ENCODE measurements at places on chromosomes 2 and 18.

DNA sequence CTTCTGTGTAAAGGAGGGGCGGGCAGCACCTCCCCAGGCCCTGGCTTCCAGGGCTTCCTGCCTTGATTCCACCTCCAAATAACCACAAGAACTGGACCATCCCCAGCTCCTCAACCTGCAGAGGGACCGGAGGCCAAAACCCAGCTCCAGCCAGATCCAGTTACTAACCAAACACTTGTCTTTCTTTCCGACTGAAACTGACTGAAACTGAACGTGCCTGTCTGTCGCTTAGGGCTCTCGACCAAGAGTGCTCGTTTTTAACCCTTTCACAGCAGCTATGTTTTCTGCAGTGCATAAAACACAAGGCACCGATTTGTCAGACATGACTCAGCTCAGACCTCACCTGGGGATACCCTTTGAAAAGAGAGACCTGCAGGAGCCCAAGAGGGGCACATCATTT lies 249.9 kb upstream of the SIX2 start:
- no peak for DNase-seq

- no peak for DNase-seq
Observed at GRCh38 chr2:240172071-240172895, 31.8 kb upstream of the OTOS start.

DNA sequence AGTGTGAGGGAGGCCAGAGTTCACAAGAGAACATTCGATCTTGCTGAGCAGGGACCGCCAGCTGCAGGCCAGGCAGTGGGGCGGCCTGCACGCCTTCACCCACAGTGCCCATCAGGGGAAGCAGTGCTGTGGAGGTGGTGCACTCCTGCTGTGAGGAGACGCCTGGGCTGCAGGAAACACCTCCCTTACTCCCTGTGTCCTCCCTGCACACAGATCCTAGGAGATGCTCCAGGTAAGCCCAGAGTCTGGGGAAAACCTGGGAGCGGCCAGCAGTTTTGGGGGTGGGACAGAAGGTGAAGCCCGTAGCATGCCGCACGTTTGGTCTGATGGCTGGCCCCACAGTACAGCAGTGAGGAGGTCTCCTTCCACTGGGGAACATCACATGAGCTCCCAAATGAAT lies 180.8 kb upstream of the RAB6C start:
- no peak for DNase-seq

GRCh38 chr2:195450552-195451113 lies 206.4 kb upstream of the SLC39A10 start:
- DNase-seq = no peak

GRCh38 chr2:29295845-29296244 lies 180.6 kb downstream of the CLIP4 start:
- DNase-seq = no peak

- no peak for DNase-seq
Observed at GRCh38 chr2:239587841-239588240, 187.0 kb upstream of the HDAC4 start.

- DNase-seq = no peak
Observed at GRCh38 chr2:152696476-152696875, 20.8 kb downstream of the PRPF40A start.

DNA sequence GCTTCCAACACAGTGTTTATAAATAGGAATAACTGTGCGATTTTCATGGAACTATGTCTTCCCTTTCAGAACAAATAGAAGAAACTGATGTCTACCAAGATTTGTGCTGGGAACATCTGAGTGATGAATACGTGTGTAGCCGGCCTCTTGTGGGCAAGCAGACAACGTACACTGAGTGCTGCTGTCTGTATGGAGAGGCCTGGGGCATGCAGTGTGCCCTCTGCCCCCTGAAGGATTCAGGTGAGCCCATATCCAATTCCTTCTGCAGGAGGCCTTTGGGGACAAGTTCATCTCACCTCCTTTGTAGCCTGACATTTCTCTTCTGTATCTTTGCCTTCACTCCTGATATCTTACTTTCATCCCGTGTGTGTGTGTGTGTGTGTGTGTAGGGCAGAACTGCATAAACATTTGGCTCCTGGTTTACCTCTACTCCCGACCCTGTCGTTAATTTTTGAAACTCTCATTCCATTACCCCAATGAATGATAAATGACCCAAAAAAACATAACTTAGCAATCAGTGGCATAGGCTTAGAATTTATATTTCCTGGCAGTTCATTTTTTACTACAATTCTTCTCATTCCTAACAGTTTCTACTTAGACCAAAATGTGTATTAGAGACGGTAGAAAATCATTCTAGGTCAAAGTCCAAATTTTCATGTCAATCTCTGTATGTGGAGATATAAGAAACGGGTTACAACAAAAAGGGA lies 111.0 kb upstream of the RASGRP3 start:
- DNase-seq = no peak

DNA sequence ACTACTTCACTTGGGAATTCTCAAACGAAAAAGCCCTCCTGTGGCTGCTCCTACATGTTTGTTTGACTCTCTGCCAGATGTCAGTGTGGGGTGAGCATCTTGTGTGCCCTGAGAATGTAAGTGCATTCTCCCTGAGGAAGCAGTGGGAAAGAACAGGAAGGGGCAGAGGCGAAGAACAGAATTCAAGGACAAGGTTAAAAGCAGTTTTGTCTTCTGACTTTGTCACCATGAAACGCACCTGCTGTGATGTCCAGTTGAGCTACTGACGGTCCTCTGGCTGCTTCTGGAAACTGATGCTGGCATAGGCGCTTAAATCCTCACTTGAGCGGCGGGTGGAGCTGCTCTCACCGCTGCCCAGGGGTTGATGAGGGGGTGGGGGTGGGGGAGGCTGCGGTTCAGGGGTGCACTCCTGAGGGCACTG lies 4.9 kb downstream of the IRS1 start:
- no peak for DNase-seq

DNA sequence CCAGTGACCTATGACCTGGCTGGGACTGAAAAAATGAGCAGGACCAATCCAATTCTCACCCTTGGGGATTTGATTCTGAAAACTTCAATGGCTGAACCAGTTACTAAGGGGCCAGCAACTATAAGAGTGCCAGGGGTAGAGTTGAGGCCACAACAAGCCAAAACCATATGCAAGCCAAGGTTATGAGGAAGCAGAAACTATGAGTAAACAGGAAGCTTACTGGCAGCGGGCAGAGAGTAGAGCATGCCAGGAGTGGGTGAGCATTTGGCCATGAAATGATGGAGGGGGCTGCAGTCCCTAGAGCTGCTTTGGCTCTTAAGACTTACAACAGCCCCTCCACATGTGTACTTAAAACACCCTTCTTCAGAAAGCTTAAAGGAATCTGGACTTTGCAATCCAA lies 82.4 kb downstream of the RBMS1 start:
- no peak for DNase-seq

DNA sequence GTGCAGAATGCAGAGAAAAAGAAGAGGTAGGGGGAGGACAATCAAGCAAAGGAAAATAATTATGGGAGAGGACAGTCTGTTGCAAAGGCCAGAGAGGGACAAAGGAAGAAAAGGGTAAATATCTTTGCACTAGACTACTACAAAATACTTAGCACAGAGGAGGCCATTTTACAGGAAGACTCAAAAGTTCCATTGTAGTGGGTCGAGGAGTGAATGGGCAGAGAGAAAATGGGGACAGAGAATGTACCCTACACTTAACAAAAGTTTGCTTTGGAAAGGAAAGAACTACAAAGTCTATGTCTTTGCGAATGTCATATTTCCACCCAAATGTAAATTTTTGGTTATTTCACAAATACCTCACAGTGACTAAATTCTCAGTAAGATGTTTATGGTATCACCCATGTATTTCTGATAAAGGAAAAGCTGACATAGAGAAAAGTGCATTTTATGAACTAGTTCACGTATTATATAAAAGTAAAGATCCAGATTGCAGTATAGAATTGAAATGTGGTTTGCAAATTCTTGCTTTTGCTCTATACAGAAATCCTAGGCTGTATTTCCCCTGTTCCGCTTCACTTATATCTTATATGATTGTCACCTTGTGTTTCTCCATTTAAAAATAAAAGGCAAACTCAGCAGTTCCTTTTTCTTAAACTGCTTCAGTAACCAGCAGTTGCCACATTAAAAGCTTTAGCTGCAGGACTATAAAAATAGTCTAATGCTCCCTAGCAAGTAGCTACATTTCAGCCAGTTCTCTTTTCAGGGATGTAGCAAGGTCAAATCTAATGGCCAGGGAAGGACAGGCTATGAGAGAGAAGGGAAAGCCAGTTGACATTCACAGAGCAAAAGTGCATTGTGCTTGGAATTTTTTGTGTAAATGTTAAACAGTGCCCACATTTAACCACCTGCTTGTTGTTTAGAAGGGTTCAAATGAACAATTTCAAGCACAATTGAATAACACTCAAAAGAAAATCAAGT lies 79.7 kb upstream of the CYTIP start:
- no peak for DNase-seq

DNA sequence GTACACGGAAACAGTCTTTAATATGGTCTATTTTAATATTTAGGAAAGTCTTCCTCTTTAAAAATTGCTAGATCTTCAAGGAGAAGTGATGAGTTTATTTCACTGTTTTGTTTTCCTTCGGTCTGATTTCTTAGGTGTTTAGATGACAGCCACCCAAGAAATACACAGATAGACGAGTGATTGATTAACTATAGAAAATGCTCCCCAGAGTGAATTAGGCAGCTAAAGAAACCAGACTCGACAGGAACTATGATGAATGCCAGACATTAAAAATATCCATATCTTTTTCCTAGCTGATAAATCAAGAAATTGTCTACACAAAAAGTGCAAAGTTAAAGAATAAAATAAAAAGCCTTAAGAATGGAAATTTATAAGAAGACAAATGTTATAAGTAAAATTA lies 888.7 kb upstream of the CNTNAP5 start:
- no peak for DNase-seq

DNA sequence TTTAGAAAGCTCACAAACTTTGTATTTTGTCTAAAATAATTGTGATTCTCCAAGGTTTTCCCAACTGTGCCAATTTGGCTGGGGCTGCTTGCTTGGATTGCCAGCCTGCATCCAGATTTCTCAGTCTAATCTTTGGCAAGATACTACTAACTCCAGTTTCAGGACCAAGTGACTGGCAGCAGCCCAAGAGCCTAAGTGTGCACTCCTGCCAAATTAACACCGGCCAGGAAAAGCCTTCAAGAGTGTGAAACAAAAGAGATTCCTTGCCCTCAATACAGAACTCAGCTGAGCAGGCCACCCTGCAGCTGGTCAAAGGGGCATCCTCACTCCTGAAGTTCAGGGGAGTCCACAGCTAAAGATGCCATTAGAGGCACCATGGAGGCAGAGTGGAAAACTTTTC lies 589.0 kb upstream of the ACVR2A start:
- no peak for DNase-seq

- no peak for DNase-seq
Observed at GRCh38 chr2:127638361-127639110, 7.4 kb upstream of the GPR17 start.

DNA sequence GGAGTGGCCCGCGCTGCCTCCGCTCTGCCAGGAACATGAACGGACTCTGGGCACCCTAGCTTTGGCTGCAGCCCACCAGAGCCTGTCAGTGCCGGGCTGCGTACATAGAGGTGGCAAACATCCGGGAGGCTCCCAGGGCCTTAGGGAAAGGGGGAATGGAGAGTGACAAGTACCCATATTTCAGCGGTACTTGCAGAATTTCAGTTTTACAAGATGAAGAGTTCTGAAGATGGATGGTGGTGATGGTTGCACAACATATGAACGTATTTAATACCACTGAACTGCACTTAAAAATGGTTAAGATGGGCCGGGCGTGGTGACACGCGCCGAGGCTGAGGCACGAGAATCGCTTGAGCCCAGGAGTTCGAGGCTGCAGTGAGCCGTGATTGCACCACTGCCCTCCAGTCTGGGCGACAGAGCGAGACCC lies 873 bp downstream of the MTHFD2 start:
- DNase-seq = no peak

GRCh38 chr2:217672472-217672871 lies 330.3 kb downstream of the TNS1 start:
- no peak for DNase-seq

- no peak for DNase-seq
Observed at GRCh38 chr2:111930875-111931274, 32.5 kb downstream of the MERTK start.

DNA sequence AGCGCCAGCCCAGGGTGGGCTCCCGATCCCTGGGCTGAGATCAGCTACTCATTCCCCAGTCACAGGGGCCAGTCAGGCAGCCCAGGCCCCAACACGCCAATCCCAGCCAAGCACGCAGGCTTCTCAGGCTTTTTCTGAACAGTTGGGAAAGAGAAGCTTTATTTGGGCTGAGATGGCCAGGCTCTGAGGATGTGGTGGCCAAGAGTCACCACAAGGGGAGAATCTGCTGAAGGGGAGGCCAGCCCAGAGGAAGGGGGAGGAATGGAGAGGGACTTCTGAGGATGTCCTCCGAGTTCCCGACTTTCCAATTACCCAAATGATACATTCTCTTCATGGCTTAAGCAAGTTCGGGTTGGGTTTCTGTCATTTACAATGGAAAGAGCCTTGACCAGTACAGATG lies 2.8 kb upstream of the DIPK1C start:
- no peak for DNase-seq

GRCh38 chr2:96197546-96198255 lies 10.9 kb downstream of the STARD7 start:
- DNase-seq = no peak

DNA sequence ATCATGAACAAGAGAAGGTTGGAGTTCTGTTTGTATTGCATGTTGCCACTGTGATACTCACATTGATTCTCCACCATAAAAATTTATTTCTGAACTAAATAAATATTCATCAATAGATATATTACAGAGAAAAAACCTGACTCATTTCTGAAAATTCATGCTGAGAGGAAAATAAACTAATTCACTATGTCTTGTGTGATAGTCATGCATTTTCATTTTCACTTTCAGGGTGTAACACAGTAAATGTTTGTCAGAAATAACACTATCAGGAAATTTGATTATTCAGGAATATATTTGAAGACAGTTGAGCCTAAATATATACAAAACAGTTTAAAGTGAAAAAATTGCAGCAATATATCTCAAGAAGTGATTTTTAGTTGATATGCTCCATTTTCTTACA lies 335.2 kb downstream of the KCNJ3 start:
- no peak for DNase-seq

GRCh38 chr2:197137231-197137630 lies 173.3 kb downstream of the ANKRD44 start:
- no peak for DNase-seq

GRCh38 chr2:32284321-32284720 lies 6.6 kb downstream of the YIPF4 start:
- DNase-seq = no peak

DNA sequence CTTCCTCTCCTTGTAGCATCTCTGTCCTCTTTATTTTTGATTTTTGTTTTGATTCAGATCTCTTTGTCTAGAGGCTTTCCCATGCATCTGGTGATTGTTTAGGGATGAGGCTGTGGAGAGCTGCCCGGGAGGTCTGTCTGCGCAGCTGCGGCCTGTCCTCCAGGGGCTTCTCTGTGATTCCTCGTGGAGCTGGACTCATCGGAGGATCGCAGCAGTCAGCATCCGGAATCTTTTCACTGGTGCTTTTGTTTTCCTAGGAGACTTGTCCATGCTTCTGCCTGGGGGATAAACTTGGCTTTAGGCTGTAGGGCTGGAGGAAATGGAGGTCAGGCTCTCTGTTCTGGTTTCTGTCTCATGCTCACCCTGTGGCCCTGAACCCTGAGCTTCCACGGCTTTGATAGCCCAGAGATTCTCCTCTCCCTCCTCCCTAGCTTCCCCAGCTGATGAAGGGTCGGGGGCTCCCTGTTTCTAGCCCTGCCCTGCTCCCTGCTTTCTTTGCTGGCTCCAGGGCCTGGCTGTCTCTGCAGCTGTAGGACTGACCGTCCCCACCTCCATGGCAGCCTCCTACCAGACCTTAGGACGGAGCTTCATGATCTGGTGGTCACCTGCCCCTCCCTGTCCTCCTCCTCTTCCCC lies 35.5 kb downstream of the ZNF532 start:
- DNase-seq = no peak
